ENCODE measurements at places on chromosomes 11 and 22.

GRCh38 chr11:79963856-79964645 lies 523.2 kb upstream of the TENM4 start:
- DNase-seq = no peak

- no peak for DNase-seq
Measured at GRCh38 chr22:48866906-48867681, 960.6 kb downstream of the BRD1 start.

DNA sequence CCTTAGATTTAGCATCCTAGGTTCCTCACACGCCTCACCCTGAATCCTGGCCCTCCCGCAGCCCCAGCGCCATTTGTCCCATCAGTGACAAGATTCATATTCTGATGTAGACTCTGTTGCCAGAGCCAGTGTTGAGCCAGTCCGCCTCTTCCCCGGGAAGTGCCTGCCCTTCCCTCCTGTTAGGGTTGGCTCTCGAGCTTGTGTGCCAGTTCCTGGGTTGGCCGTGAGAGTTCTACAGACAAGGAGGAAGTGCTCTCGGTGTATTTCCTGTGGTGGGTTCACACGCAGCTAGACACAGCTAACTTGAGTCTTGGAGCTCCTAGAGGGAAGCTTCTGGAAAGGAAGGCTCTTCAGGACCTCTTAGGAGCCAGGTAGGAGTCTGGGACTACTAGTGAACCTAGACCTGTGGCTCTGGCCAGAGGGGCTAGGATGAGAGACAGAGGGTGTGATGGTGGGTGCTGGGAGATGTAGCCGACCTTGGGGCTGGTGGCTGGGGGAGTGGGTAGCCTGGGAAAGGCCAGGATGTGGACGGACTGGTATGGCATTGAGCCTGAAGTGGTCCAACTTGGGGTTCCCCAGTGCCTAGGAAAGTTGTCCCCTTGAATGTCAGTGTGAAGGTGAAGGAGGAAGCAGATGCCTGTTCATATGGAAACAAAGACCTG lies at the start of gene IL18BP:
Gene IL18BP, plus strand, starts transcription at position 261 of the 662 bp plus-strand sequence. CDS start 1,076 bp downstream, outside the sequence.
- DNase-seq = no peak

DNA sequence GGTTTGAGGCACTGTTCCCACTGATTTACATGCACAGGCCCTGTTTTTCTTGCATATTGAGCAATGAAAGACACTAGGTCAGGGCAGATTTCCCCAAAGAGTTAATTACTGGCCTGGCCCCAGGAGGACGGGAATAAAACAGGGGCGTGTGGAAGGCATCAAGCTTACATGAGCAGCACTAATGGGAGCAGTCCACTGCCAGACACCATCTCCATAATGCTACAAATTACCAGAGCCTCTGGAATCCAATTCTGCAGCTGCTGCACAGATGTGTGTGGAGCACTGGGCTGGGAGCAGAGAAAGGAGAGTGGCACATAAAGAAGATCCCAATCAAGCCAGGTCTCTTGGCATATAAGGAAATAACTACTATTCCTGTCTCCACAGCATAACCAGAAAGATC lies 96.9 kb downstream of the CCDC34 start:
- peak; percentile 20 for DNase-seq

- no peak for DNase-seq
Measured at GRCh38 chr11:119782739-119783072, 53.7 kb upstream of the NECTIN1 start.

- no peak for DNase-seq
Measured at GRCh38 chr11:131977854-131978253, 607.4 kb downstream of the NTM start.

DNA sequence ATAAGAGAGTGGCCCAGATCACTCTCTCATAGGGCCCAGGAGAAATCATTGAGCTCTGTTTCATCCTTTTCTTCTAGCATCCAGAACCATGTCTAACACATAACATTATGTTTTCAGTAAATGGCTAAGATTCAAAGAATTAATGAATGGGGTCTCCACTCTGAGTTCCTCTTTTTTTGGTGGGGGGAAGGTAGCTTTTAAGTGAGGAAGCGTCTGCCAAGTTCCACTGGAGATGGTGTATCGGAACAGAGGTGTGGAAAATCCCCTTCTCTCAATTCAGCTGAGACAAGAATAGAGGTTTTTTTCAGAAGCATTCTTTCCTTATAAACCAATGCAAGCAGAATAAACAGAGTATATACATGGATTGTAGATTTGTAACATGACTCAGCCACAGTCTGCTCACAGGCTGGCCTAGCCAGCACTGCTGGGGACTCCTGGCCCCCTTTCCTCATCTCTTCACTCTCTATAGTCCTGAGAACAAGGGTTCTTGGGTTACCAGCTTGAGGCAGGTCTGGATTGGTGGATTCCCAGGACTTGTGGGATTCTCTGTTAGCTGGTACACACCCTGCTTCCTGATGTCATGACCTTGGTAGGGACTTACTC lies 97.2 kb downstream of the TRAF6 start:
- no peak for DNase-seq

DNA sequence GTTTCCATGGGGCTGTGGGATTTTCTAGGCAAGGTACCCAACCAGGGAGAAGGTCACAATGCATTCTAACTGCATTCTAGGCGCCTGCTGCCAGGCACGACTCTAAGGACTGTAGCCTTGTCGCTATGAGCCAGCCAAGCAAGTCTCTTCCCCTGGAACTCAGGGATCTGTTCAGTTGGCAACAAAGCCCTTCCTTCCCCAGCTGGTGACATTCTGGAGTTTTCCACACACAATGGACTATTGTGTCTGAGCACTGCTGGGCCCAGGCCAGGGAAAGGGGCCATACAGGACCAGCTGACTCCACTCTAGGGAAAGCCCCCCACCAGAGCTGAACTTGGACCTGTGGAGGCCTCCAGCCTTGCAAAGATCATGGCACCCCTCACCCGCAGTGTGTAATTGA lies 116.8 kb downstream of the RRAS2 start:
- DNase-seq = no peak

DNA sequence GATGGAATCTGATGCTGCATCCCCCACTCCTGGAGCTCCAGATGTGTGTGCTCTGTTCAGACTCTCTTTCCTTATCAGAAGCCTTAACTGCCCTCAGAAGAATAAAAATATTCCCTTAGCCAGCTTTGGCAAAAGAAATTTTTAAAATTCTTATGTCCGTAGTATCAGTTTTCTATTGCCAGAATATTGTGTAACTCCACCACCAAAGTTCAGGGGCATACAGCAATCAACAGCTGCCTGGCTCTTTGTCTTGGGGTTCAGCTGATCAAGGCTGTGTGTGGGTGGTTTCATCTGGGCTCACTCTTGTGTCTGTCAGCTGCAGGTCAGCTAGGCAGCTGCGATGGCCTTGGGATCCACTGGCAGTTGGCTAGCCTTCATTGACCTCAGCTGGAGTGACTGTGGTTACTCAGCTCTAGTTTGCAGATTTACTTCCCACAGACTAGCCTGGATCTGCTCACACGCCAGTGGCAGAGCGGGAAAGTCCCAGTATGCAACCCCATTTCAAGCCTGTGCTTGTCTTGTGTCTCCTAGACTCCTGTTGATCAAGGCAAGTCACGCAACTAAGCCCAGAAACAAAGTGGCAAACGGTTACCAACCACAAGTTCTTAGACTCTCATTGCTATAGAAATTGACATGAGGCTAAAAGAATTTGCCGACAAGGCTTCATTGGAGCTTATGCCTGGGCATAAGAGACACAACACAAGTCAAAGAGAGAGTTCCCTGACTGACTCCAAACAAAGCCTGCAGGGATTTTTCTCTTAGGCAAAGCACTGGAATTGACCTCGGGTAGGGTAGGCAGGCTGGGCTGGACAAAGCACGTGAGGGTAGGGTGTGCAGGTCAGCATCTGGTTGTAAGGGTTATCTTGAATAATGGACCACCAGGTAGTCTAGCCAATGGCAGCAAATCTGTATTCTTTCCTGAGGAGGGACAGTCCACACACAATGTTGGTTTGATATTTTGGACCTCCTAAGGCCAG lies 7.5 kb downstream of the TMEM138 start:
- DNase-seq = peak; percentile 97

- no peak for DNase-seq
Measured at GRCh38 chr22:37283393-37283937, 1.2 kb downstream of the CYTH4 start.

- peak; percentile 23 for DNase-seq
Measured at GRCh38 chr22:47139790-47140119, 377.3 kb downstream of the TBC1D22A start.

GRCh38 chr11:68373189-68373814 lies 60.9 kb downstream of the LRP5 start:
- peak; percentile 68 for DNase-seq

All from fibroblast of villous mesenchyme (primary cell).